ENCODE measurements at places on chromosomes 12 and 14.
A peak's percentile ranks its signal among the peaks of the same experiment; 100 is the strongest.

DNA sequence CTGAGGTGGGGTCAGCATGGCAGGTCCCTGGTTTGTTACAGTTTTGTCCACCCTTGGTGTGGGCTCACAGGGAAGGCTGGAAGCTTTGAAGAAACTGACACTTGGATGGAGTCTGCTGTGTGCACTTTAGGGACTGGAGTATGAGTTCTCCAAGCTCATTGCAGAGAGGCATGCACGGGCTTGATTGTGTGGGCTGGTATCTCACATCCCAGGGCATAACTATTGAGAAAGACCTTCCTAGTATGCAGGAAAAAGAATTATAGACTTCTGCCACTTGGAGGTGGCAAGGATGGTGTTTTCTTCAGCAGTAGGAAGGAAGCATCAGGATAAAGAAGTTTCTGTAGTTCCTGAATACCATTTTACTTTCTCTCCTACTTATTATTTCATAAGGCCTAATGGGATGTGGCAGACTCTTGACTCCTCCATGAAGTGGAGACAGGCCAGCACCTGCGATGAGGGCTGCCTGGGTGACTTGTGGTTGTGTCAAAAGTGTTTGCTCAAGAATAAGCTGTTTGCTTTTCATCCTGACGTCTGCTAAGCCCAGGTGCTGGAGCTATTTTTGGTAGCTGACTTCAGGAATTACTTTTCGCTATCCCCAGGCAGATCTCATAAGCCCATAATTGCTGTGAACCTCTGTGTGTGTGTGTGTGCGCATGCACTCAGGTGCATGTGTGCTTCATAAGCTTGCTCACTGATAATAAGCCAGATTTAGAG is 125.8 kb downstream of the KTN1 start:
- no peak for DNase-seq

DNA sequence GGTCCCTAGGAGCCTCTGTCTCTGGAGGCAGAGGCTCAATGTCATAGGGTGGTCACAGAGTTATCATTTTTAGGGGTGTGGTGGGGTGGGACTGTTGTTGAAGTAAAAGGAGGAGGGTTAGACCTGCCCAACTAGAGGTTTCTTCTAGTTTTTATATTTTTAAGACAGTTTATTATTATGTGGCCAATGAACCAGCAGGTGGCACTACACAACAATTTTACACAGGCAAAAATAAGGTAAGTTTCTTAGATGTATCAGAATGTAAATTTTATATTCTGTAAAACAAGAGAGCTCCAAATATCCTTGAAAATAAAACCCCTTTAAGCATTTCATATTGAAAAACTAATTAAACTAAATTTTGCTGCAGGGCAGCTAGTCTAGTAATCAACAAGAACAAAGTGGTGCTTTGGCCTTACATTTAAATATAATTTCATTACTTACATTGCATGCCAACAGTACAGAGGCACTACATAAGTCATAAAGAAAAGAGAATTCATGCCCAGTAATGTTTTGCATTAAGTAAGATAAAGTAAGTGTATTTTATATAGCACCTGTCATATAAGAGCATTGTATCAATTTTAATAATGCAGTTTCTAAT is 22.2 kb upstream of the OVCH1 start:
- DNase-seq: peak; percentile 39

DNA sequence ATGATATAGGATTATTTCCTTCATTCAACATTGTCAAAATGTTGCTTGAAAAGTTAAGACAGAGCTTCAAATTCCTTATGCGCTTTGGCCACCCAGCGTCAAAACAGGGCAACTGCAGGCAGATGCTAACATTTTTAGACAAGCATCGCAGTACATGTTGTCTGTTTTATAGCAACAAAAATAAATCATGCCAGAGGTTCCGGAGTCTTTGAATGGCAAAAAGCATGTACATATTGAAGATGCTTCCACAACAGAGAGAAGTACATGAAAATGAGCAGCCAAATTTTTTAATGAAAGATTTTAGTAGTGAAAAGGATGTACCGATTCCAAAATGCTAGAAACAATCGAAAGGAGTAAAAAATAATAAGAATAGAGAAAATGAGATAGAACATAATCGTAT is 49.8 kb upstream of the USP15 start:
- DNase-seq: peak; percentile 26

DNA sequence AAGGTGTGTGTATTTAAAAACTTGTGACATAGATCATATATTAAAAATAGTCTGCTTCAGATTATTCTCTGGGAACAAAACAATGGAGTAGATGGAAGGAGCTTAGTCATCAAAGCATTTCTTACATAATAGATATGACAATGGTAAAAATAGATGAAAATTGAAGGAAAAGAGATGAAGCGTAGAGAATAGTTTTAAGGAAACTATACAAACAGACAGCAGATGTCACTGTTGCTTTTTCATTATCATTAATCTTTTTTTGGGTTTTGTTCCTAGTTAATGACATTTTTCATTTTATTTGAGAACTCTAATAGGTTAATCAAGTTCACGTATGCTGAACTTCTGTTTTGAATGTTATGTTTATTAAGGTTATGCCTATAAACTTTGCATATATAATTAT is 149.2 kb upstream of the FBXO33 start:
- DNase-seq: no peak

GRCh38 chr14:31126680-31127079 is 80.9 kb downstream of the HECTD1 start:
- no peak for DNase-seq

GRCh38 chr14:101102875-101103274 is 199.4 kb upstream of the RTL1 start:
- no peak for DNase-seq

DNA sequence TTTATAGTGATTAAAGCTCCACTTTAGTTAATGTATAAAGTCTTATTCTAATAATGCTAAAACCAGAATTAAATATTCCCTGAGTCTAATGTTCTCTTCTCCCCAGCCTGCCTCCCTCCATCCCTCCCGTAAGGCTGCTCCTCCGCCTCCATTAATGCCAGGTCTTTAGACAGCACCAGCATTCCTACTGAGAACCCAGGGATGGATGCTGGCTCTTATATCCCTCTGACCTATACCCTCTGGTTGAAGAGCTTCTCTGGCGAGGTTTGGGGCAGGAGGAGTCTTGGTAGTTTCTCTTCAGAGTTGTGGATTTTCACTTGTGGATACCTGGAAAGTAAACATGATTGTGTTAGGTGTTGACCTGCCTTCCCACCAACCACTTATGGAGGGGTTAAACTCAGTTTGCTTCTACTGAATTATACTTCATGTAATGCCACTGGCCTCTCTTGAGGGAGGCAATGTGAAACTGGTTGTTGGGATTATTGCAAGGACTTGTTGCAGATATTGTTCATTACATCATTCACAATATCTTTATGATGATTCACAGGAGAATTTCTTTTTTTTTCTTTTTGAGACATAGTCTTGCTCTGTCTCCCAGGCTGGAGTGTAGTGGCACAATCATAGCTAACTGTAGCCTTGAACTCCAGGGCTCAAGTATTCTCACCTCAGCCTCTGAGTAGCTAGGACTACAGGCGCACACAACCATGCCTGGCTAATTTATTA is 11.1 kb upstream of the SMAGP start:
- peak; percentile 63 for DNase-seq

DNA sequence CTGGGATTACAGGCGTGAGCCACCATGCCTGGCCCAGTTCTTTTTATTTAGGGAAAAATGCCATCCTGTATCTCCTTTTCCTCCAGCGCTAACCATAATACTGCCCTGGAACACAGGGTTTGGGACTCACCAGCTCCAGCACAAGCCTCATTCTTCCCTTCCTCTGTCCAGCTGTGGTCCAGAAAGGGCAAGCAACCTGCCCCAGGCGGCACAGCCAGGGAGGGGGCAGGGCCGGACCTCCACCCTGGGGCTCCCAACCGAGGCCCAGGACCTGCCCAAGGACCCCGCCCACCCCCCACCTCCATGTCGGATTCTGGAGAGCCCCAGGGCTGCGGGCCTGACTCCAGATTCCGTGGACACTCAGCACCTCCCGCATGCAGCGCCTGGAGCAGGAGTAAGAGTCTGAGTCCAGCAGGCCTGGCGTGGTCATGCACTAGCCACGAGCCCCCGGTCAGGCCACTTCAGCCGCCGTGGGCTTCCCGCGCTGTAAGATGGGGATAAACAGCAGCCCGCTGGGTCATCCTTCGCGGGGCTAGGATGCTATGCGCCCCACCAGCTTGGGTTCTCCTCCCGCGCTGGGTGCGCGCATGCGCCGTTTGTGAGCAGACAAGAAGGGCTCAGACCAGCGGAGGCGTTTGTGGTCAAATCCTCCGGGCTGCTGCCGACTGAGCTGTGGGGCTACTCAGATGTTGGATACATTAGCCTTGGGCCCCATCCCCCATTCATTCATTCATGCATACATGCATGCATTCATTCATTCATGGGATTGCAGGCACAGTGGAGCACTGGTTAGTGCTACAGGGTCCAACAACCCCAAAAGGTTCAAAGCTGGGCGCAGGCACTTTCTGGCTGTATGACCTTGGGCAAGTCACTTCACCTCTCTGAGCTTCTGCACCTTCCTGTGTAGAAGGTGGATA is 16.3 kb downstream of the TMEM119 start:
- no peak for DNase-seq

DNA sequence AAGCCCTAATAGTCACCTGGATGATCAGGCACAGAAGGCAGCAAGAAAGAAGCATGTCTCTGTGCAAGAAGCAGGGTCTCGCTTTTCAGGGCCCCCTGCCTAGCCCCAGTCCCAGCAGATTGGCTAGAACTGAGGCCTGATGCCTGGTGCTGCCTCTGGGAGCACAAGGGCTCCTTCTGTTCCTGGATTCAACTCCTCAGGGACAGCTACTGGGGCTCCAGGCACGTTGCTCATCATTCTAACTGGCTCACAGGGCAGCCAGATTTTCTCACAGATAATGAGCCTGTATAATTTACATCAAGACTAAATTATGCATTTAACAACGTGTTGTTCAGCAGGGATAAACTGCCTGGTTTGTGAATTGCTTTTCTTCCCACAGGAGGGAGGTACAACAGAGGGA is 106.5 kb upstream of the PLXNC1 start:
- no peak for DNase-seq

DNA sequence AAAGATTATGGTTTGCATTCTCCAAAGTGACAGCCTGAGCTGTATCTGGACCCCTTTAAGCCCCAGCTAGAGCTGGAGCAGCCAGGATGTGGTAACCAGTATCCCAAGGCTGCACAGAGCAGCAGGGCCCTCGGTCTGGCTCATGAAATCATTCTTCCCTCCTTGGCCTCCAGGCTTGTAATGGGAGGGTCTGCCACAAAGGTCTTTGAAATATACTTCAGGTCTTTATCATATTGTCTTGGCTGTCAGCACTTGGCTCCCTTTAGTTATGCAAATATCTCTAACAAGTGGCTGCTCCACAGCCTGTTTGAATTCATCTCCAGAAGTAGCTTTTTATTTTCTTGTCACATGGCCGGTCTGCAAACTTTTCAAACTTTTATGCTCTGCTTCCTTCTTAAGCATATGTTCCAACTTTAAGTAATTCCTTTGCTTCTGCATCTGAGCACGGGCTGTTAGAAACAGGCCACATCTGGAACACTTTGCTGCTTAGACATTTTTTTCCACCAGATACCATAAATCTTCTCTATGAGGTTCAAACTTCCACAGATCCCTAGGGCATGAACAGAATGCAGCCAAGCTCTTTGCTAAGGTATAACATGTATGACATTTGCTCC is 663.4 kb upstream of the MIS18BP1 start:
- no peak for DNase-seq

- no peak for DNase-seq
These were observed 101.8 kb downstream of the PHETA1 start for GRCh38 chr12:111267144-111267543.

DNA sequence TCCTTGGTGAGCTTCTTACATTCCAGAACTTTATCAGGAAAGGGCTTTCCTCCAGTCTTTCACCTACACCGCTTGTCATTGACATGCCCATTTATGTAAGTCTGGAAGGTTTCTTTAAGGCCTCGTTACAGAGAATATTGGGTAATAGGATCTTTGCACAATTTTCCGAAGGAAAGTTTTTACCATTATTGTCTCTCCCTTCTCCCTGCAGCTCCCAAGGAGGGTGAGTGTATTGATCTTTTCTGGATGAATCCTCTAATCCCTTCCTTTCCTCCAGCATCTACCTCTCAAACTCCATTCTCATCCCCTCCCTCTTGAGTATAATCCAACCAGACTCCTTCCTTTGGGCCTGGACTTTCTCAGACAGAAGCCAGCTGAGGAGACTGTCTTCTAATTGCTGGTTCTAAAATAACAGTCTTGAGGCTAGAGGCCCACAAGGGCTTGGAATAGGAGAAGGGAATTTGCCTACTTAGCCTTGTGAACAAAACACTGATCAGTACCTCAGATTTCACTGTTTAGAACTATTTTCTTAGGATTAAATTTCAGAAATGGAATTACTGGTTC is 21.8 kb downstream of the WNK1 start:
- no peak for DNase-seq

- DNase-seq: no peak
These were observed 137.4 kb upstream of the MED13L start for GRCh38 chr12:116414891-116415290.

GRCh38 chr12:52584156-52584682 is 10.6 kb upstream of the KRT74 start:
- DNase-seq: no peak

GRCh38 chr12:51244269-51244668 is 5.6 kb downstream of the DAZAP2 start:
- DNase-seq: peak; percentile 40

DNA sequence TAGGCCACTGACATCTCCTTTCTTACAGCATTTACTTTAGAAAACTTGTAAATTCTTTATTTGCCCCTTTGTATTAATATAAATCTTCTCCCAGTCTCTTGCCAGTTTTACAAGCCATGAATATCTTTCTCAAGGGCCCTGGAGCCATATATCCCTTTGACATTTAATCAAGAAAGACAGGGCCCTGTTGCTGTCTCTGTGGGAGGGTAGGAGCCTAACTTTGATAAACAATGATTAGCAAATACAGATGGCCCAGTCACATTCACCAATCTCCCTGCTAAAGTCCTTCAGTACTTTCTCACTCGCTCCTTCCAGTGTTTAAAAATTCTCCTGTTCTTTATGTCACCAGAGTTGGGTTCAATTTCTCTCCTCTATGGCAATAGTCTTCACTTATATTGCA is 479.8 kb upstream of the USP15 start:
- DNase-seq: no peak

- no peak for DNase-seq
These were observed 131.7 kb upstream of the ATP2B1 start for GRCh38 chr12:89840162-89840922.

DNA sequence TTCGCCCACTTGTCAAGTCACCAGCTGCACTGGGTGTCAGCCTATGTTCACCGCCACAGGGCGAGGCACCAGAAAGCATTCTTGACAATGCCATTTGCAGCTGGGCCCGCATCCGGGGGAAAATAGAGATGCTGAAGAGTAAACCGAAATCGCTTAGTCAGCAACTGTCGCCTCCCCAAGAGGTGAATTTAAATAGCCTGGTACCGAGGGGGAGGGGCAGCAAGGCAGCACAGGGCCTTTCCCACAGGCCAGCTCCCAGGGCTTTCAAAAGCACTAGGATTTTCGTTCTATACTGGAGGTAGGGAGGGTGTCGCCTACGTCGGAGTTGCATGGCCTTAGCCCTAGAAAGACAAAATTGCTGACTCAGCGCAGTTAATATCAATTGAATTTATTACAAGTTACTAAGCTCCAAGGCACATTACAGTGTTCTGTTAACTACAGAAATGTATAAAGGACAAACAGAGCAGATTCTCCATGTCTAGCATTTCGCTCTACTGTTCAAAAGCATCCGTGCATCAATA is 4.3 kb downstream of the IRF2BPL start:
- DNase-seq: no peak

- DNase-seq: no peak
These were observed 78.5 kb upstream of the FBRSL1 start for GRCh38 chr12:132411457-132411856.

GRCh38 chr14:103628221-103628683 is 759 bp upstream of the KLC1 start:
- DNase-seq: peak; percentile 83

All from EL (cell line).